ENCODE measurements at places on chromosomes 12 and 14.
A peak's percentile ranks its signal among the peaks of the same experiment; 100 is the strongest.

DNA sequence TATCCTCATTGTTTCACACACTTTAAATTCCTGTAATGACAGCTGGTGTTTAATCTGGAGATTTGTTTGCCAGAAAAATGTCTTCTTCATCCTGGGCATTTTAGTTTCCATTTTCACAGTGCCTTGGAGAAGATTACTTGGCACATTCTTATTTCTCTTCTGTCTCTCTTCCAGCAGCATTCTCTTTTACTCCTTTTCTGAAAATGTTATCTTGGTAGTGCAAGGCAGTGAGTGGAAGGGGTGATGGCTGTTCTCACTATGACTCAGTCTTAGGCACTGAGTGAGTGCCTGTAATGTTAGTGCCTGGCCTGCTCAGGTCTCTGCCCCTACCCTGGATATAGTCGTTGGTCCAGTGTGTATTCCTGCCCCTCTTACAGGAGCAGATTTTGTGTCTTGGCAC lies 13.1 kb downstream of the CLECL1 start:
- DNase-seq: no peak

DNA sequence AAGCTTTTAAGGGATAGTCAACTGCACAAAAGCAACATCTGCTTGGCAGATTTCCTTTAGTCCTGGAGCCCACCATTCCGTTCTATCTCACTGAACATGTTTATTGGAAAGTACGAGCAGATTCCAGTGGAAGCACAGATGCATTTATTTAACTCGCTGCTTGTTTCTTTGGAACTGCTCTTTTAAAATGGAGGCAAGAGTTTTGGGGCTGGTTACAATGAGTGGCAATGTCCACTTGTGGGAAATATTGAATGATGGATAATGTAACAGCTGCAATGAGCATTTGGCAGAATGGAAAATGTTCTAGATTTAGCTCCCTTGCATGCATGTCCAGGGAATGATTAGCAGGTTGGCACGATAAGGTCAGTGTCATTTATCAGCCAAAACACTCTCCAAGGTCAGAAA lies 163.0 kb downstream of the ATP23 start:
- no peak for DNase-seq

GRCh38 chr12:128639089-128639488 lies 184.7 kb downstream of the SLC15A4 start:
- no peak for DNase-seq

GRCh38 chr12:9133216-9133916 lies 17.6 kb upstream of the A2M start:
- no peak for DNase-seq

GRCh38 chr14:91138511-91139359 lies 24.9 kb downstream of the DGLUCY start:
- DNase-seq: peak; percentile 84

DNA sequence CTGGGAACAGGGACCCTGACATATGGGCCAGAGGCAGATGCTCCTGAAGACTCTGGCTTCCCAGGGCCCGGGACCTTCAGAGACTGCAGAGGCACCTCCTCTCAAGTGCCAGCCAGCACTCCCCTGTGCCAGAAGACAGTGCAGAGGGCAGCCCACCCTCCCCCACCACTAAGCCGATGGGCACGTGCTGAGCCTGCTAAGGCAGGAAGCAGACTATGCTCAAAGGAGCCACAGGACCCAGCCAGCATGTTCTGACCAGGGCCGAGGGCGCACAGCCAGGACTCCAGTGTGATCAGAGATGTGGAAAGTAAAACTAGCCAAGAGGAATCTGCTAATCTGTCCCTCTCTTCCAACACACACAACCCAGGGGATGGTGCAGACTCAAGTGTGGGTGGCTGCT lies 29.8 kb downstream of the DIO3 start:
- DNase-seq: no peak

DNA sequence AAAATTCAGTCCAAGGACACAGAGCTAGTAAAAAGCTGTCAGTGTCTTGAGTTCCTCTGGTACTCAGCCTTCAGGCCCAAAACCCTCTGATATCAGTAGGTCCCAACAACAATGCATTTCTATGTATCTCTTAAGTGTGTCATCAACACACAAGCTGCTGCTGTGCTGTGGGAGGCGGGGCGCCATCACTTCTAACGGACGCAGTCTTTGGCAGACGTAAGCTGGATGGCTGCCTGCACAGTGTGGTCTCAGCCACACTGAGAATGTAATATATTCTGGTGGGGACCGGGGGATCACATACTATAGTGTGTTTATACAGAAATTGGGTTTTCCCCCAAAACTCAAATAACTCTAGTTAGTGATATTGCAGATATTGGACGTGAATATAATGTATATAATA lies 123.9 kb downstream of the SUDS3 start:
- DNase-seq: no peak

GRCh38 chr14:53547593-53547992 lies 394.5 kb upstream of the DDHD1 start:
- no peak for DNase-seq

- DNase-seq: no peak
These were observed 123.4 kb downstream of the CMAS start for GRCh38 chr12:22169376-22169775.

DNA sequence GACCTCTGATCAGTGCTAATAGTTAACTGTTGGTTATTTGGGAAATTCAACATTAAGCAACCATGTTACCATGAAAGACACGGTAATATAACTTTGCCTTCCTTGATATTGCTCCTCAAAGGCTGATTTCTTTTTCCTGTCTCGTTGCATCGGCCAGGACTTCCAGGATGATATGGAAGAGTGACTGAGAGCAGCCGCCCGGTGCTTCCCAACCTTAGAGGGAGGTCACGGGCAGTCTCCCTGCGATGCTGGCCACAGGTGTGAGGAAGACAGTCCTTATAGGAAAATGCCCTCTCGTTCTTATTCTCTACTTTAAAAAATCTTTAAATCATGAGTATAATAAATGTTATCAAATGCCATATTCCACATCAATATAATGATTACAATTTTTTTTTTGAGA lies 33.1 kb upstream of the GPR132 start:
- DNase-seq: no peak

DNA sequence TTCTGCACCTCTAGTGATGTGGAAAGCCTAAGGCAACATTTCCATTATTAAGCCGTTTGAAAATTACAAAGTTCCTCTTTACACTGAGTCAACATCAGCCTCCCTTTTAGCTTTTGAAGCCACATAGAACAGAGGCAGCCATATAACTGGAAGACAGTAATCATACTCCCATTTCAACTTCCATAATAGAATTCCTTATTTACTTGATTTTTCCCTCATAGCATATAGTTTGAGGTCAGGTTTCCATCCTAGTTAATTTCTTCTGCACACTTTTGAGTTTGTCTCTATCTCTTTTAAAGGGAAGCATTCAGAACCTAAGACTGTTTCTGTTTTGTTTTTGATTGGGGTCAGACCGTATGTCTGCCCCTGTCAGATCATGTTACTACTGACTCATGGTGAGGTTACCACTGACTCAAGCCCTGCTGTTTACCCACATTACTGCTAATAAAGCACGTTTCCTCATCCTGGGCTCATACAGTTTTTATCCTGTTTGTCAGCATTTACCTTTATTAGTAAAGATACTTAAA lies 161.0 kb downstream of the SLC38A4 start:
- DNase-seq: peak; percentile 25

DNA sequence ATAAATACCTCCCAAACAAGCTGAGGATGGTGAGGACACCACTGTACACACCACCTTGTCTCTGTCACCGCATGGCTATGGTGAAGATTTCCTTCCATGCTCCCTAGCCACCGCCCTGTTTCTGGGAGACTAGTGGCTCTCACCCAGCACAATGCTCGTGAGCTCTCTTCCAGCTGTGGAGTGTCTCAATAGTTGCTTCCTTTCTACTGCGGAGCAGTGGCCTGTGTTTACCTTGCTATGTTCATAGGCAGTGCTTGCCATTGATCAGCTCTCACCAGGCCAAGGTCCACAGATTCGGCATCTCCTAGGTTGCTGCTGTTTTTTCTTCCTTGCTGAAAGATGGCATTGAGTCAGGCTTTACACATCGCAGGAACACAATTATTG lies 313.6 kb upstream of the RTL1 start:
- no peak for DNase-seq

- peak; percentile 99 for DNase-seq
These were observed 14.4 kb upstream of the CD27 start for GRCh38 chr12:6430124-6430989.

DNA sequence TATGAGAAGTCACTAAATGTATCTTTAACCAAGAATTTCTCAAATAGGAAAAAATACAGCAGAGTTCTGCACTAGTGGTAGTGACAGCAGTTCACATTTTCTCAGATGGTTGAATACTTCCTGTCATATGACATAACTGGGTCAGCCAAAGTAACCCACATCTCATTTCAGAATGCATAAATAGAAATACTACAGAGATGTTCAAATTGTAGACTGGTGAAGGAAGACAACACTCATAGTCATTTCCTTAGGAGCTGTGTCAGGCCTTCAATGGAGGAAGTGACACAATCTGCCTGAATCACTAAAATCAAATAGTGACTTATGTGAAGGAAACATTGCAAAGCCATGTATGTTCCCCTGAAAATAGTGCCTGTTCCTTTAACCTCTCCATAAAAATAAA lies 32.4 kb downstream of the FERMT2 start:
- peak; percentile 60 for DNase-seq

GRCh38 chr14:89088530-89088929 lies 264.1 kb downstream of the TTC8 start:
- DNase-seq: no peak

- no peak for DNase-seq
These were observed 30.4 kb downstream of the PPP1R13B start for GRCh38 chr14:103816991-103817390.

DNA sequence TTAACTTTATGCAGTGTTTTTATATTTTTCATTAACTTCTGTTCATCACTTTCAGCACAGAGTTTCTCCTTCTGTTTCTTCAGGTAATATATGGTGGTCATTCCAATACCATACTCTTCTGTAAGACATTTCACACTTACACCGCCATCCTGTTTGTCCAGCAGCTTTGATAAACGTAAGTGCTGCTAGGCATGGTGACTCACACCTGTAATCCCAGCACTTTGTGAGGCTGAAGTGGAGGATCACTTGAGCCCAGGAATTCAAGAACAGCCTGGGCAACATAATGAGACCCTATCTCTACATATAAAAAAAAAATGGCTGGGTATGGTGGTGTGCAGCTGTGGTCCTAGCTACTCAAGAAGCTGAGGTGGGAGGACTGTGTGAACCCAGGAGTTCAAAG lies 55.8 kb downstream of the EXOC5 start:
- peak; percentile 12 for DNase-seq

DNA sequence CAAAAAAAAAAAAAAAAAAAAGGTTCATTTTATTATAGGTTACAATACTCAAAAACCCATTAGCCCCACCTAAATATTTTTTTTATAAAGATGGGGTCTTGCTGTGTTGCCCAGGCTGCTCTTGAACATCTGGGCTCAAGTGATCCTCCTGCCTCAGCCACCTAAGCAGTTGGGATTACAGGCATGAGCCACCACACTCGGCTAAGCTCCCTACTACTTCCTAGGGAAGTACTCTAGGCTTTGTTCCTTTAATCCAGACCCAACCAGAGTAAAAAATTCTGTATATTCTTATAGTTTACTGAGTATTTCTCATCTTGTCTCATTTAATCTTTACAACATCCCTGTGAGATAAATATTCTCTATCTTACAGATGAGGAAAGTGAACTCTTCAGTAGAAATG lies 50.7 kb downstream of the RBMS2 start:
- no peak for DNase-seq

DNA sequence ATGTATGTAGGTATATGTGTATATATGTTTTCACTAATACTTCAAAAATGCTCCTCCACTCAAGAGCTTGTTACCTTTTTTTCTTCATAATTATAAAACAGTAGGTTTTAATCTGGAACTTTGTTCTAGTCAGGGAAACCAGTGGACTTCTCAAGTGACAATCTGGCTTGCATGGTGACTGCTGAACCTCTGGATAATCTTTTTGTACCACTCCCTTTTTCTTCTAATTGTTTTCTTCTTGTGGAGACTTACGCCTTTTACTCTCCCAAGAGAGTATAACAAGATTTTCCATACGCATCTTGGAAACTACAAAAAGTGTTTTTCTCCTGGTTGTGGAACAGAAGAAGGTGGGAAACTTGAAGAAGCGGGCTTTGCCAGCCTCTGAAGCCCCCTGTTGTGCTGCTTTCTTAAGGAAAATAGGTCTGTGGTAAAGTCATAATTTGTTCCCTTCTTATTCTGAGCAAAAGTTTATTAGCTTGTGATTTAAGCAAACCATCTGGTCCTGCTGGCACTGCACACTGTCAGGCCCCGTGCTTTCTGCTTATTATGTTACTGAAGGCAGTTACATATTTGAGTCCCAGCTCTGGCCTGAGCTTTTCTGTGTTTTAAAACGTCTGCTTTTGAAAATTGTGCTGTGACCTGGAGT lies 291.8 kb downstream of the ERC1 start:
- peak; percentile 17 for DNase-seq

- DNase-seq: no peak
These were observed 79.0 kb downstream of the GAS2L3 start for GRCh38 chr12:100652488-100652887.

DNA sequence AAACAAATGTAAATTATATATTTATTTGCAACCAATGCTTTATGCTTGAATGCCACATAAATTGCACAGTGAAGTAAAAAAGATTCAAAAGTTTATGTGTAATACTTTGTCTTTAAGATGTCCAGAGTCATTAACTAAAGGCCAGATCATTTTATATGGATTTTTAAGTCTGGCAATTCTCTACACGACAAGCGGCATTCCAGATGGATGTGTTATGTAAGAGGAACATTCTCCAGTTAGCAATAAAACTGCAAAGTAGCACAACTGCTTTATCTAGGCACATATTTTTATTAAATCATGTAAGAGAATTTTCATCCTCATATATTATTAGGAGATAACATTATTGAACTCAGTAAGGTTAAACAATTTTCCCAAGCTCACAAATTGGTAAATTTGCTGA lies 1717.7 kb upstream of the SEL1L start:
- DNase-seq: no peak

GRCh38 chr14:77158175-77158881 lies 16.7 kb upstream of the ZDHHC22 start:
- DNase-seq: peak; percentile 24
